ENCODE measurements at places on chromosomes 11 and 22.

DNA sequence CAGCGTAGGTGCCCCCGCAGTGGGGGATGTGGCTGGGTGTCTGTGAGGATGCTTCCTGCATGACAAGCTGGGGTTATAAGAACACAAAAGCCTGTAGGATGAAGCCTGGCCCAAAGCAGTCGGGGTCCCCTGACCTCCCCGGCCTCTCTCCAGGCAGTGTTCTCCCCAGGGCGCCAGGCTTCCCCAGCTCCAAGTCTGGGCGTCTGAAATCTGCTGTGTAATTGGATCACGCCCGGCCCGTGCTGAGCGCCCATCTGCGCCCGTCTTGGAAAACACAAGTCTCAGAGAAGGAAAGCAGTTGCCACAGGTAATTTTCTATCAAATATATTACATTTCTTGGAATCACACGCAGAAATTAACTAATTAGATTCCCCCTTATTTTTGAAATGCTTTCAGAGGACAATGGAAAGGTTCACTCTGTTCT, 233.3 kb downstream of the CTTN start:
- DNase-seq: no peak

DNA sequence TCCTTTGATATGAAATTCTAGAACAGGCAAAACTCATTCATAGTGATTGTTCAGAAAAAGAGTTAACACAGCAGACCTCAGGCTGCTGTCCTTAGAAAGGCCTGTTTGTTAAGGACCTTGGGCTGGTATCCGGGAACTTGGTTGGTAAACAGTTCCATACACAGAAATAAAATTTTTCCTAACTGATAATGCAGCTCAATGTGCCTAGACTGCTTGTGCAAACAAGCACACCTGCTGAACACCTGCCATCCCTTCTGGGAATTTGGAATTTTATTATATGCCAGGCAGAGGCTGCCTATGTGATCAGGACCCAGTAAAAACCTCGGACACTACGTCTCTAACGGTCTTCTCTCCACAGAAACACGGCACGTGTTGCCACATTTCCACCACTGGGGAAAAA, 11.5 kb downstream of the THAP12 start:
- DNase-seq: no peak

DNA sequence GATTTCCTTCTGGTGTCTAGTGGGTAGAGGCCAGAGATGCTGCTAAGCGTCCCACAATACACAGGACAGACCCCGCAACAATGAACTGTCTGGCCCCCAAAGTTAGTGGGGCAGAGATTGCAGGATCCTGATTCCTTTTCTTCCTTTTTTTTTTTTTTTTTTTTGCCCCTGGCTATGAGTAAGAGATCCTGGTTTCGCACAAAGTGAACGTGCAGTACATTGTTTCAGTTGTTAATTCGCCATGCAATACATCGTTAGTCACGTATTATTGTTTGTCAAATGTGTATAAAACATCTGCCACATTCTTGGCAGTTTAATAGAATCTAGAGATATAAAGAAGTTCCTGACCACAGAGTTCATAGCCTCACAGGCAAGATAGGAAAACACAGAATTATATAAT, 20.2 kb downstream of the ST3GAL4 start:
- peak; percentile 47 for DNase-seq

DNA sequence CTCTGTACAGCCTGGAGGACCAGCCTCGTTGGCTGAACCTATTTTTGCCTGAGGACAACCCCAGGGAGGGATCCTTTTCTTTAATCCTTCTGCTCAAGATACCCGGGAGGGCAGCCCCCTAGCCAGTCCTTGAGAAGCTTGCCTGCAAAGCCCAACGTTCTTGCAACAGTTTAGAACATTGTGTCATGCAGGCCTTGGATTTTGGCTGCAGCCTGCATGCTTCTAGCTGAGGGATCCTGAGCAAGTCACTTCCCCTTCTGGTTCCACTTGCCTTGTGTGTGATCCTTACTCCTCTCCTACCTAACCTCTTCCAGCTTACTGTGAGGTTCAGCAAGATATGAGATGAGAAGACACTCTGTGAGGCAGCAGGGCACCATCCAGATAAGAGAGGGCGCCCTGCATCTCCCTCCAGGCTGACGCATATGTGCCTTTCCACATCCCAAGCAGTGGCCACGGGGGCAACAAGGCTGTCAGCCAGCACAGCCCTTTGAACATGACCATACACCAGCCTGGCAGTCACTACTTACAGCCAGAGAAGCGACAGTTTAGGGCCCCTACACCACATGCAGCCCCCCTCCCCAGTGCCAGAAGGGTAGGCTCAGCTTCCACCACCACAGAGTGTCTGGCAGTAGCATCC, 76.1 kb downstream of the C11orf58 start:
- DNase-seq: no peak

DNA sequence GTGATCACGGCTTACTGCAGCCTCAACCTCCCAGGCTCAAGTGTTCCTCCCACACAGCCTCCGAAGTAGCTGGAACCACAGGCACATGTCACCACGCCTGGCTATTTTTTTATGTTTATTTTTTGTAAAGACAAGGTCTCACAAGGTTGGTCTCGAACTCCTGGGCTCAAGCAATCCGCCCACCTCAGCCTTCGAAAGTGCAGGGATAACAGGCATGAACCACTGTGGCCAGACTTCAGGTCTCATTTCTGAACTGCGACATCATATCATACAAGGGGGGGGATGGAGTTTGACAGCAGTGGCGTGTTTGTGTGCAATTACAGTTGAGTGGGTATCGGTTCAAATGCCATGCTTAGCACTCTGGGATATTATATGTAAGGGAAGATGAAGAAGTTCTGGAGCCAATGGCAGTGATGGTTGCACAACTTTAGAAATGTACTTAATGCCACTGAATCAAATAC, 6.9 kb downstream of the NAALADL1 start:
- no peak for DNase-seq

DNA sequence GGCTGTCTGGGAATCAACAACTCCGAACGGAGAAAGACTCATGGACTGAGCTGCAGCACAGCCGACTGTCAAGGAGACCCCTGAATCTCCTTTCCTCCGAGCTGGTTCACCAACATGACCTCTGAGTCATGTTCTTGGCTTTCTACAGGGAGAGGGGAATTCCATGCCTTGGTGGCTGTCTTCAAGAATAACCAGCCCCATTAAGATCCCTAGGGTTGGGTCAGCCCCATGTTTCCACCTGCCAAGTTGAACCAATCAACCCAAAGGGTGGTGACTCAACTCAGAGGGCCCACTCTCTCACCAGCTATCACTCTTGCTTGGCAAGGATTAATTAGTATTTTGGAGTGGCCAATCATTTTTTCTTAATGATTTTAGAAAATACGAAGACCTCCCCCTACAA, 28.3 kb upstream of the IGSF22 start:
- DNase-seq: no peak

DNA sequence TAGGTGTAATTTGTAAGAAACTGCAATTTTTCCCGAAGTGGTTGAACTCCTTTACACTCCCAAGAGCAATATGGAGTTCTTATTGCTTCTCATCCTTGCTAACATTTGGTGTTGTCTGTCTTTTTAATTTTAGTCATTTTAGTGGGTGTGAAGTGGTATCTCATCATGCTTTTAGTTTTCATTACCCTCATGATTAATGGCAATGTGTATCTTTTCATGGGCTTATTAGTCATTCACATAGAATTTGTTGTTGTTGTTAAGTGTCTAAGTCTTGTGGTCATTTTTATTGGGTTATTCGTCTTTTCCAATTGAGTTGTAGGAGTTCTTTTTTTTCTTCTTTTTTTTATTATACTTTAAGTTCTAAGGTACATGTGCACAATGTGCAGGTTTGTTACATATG, 238.3 kb upstream of the SESN3 start:
- DNase-seq: peak; percentile 59

DNA sequence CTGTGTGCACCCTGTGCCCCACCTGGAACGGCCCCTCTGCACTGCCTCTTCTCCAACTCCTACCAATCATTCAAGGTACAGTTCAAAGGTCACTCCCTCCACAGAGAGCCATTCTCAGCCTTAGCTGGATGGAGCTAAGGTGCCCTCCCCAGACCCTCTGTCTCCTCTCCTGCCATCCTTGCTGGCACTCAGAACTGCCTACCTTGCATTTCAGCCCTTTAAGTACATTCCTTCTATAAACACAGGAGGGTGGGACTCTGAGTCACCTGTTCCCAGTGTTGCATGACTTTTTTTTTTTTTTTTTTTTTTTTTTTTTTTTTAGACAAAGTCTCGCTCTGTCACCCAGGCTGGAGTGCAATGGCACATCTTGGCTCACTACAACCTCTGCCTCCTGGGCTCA, 8.6 kb downstream of the TTLL1 start:
- peak; percentile 78 for DNase-seq

GRCh38 chr11:46564459-46564858, 29.4 kb downstream of the AMBRA1 start:
- peak; percentile 89 for DNase-seq

GRCh38 chr11:60860943-60861342, 5.2 kb upstream of the PTGDR2 start:
- DNase-seq: no peak

DNA sequence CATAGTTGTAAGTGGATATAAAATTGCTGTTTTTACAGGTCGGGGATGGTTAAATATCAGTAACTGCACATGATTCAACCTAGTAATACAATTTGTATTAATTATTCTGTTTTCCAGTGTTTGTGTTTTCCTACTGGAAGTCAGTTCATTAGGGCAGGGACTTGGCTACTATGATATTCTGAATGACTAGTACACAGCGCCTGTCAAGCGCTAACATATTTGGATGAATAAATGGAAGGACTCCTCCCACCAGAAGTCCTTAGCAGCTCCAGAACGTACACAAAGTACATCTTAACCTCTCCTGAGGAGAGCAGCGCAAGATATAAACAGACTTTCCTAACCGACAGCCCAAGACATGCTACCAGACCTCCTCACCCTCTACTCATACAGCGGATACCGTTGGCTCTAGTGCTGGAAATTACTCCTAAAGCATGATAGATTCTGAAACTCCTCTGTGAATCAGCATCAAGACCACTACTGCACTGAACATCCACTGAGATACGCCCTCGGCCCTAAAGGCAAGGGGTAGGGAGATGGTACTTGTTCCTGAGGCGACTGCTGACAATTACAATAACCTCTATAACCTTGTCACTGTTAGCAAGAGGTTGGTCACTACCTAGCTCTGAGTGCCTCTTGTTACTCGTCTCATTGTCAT, 79.1 kb downstream of the RDX start:
- DNase-seq: no peak

DNA sequence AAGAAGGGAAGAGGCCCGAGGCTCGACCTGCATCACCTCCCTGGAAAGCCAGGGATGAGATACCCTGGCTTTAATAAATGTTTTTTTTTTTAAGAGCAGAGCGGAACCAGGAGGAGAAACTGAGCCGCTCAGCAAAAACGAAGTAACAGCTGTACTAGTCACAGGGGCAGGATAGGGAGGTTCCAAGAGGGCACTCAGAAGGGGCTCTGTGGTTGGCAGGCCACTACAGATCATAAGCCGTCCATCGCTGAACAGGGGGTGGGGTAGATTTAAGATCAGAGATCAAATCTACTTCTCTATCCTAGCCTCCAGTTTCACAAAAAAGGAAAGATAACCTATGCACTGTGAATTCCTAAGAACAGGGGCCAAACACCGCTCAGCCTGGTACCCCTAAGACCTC, 625 bp downstream of the EIF3D start:
- DNase-seq: no peak

DNA sequence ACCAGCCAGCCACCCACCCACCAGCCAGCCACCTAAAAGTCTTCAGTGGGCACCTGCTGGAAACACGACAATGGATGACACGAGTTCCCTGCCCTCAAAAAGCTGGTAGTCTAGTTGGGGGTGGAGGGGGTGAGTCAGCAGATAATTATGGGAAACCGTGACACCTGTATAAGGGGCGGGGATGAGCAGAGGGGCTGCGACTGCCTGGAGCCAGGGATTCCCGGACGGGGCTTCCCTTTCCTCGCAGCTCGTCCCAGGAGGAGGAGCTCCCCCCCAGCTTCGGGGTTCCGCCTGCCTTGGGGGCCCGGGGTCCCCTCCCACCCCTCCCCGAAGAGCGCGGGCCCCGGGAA, 2.3 kb upstream of the RTN4RL2 start:
- no peak for DNase-seq

DNA sequence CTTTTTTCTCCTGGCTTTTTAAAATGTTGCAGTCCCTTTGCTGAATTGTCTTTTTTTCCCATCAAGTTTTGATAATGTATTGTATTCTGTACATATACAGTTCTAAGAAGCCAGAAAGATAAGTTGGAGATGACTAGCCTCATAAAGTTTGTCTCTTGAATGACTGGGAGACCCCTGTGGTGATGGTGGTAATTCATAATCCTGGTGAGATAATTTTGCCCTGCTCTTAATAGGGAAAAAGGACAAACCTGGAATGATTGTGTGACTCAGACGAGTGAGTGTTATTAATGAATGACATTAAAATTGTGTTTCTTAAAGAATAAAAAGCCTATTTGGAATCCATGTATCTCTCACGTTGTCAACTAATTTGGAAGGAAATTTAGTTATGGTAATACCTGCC, 1.2 kb downstream of the HIKESHI start:
- no peak for DNase-seq

GRCh38 chr11:45321669-45322068, 35.5 kb upstream of the SYT13 start:
- DNase-seq: no peak

- DNase-seq: peak; percentile 54
Observed at GRCh38 chr11:61890529-61891330, 615 bp downstream of the FADS3 start.

DNA sequence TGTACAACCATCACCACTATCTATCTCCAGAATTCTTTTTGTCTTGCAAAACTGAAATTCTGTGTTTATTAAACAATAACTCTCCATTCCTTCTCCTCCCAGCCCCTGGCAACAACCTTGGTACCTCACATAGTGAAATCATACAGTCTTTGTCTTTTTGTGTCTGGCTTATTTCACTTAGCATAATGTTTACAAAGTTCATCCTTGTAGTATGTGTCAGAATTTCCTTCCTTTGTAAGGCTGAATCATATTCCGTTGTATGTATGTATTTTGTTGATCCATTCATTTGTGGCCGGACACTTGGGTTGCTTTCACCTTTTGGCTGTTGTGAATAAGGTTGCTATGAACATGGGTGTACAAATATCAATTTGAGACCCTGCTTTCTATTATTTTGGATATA, 243.7 kb upstream of the TBCEL start:
- peak; percentile 68 for DNase-seq

DNA sequence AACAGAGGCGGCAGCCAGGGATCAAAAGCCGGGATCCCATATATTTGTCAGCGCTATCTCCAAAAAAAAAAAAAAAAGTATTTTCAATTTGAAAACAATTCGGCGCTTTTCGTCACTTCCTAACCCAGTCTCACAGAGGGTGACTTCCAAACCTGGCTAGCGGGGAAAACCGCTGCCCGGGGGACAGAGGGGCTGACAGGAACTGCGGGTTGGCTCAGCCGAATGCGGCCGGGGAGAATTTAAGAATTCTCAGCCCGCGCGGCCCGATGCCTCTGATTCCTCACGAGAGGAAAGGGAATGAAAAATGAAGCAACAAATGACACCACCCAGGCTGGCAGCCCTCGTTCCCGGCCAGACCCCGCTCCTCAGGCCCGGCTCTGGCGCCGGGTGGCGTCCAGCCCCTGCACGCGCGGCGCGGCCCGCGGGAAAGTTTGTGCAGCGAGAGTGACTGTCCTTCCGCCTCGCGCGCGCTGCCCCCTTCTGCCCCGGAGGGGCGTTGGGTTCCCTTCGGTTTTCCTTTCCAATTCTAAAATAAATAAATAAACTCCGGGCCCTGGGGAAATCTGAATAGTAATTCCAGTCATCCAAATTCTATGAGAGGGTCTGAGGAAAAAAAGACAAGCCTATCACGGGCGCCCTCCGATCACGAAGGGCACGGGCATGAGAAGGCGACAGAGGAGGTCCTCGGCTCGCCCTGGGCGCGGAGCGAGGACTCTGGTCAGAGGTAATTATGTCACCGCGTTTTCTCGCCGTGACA, 4.8 kb upstream of the PAX6 start:
- no peak for DNase-seq

- no peak for DNase-seq
Observed at GRCh38 chr11:23563591-23563990, 703.3 kb upstream of the CCDC179 start.
